ENCODE measurements at places on chromosomes 3 and 15.
A peak's percentile ranks its signal among the peaks of the same experiment; 100 is the strongest.

DNA sequence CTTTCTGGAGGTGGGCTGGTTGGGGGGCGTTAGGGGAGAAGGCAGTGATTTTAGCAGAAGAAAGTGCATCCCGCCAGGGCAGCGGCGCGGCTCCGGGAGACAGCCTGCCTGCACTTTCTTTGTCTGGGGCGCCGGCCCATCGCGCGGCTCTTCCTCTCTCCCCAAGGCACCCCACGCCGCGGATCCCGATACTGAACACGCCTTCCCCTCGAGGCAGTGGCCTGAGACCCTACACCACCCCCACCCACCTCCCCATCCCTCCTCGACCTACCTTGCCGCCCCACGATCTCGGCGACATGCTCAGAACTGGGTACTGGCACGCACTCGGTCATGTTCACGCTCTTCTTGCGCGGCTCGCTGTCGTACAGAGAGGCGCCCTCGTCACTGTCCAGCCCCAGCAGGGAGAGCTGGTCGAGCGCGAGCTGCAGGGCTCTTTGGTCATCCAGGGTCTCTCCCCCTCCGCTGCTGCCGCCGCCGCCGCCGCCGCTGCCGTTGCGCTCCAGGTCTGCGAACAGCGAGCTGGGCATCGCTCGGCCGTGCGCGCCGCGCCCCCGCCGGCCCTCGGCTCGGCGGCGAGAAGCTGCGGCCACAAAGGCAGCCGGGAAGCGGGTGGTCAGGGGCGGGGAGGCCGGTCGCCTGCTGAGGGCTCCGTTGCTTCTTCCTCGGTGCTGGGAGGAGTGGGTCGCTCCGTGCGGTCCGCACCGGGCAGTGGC lies 483 bp downstream of the MEX3B start:
- DNase-seq, result peak; percentile 79

GRCh38 chr3:192824313-192824712 lies 93.3 kb downstream of the MB21D2 start:
- no peak for DNase-seq

GRCh38 chr3:148975696-148976095 lies 15.6 kb upstream of the GYG1 start:
- DNase-seq, result no peak

DNA sequence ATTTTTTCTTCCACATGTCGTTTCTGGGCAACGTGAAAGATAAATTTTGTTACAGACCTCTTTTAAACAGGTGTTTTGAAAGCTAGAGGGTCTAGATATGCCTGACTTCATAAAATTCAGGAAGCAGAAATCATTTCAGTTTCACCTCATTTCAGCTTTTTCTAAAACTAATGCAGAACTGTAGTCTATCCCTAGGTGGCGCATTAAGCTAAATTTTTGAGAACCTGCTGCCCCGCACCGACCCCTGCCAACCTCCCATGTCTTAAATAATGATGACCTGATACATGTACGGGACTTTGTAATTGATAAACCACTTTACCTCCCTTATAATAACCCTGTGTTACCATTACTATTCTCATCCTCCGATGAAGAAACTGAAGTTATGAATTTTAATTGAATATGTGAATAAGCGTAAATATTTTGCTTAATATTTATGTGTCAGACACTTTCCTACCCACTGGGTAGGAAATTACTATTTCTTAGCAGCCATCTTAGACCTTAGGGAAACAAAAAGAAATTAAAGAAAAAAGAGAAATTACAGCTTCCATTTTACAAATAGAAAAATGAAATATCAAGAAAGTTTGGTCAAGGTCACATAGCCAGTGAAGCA lies 78.7 kb upstream of the GCNT3 start:
- DNase-seq, result peak; percentile 38

GRCh38 chr3:67437090-67437489 lies 217.3 kb downstream of the SUCLG2 start:
- DNase-seq, result no peak

GRCh38 chr15:100277087-100277855 lies 64.5 kb downstream of the ADAMTS17 start:
- no peak for DNase-seq

- DNase-seq, result no peak
These were observed 23.8 kb downstream of the ARHGEF26 start for GRCh38 chr3:154144825-154145465.

- no peak for DNase-seq
These were observed 270.8 kb downstream of the OPA1 start for GRCh38 chr3:193863657-193864357.

All from H7 (cell line).